HFFc6 (cell line): ENCODE measurements at places on chromosomes 7 and 10.

GRCh38 chr7:47452295-47452694 lies 129.6 kb downstream of the TNS3 start:
- DNase-seq = no peak

DNA sequence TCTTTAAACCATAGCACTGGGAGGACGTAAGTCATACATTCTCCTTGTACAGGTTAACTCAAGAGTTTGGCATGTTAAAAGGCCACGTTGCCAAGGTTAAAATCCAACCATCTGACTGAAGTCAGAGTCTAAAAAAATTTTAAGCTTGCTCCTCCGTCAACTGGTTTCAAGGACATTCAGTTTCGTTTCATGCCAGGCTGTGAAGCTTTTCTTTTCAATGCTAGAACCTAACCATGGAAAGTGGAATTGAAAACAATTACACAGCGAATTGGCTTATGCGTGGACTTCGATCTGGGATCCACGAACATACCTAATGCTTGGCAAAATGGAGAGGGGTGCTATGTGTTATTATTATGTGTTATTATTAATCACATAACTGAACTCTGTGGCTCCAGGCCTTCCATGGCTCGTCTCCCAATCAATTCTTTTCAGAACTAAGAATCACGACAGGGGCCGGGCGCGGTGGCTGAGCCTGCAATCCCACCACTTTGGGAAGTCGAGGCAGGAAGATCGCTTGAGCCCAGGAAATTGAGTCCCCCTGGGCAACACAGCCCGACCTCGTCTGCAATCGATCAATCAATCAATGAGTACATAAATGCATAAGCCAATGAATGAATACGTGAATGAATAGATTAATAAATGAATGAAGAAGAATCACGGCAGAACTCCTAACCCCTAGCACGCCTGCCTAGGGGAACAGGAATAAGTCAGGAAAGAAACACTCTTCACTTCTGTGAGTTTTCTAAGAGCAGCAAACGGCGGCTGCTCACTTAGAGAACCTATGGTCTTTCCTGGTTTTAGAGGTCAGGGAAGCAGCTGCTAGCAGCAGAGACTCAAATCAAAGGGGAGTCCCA lies 733 bp upstream of the ARL5B start:
- DNase-seq = peak; percentile 16

DNA sequence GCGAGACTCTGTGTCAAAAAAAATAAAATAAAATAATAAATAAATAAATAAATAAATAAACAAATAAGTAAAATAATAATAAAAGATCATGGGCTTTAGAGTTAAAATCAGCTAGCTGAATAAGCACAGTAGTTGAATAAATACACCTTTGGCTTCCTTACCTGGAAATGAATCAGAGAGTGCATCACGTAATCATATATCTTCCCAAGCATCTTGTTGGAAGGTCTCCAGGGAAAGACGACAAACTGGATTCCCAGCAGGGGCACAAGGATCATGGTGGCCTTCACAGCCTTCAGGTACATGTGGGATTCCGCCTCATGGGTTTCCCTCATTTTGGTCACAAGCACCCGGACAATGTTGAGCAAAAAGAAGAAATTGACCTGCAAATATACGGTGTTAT lies 138.7 kb downstream of the CALCR start:
- DNase-seq = no peak

DNA sequence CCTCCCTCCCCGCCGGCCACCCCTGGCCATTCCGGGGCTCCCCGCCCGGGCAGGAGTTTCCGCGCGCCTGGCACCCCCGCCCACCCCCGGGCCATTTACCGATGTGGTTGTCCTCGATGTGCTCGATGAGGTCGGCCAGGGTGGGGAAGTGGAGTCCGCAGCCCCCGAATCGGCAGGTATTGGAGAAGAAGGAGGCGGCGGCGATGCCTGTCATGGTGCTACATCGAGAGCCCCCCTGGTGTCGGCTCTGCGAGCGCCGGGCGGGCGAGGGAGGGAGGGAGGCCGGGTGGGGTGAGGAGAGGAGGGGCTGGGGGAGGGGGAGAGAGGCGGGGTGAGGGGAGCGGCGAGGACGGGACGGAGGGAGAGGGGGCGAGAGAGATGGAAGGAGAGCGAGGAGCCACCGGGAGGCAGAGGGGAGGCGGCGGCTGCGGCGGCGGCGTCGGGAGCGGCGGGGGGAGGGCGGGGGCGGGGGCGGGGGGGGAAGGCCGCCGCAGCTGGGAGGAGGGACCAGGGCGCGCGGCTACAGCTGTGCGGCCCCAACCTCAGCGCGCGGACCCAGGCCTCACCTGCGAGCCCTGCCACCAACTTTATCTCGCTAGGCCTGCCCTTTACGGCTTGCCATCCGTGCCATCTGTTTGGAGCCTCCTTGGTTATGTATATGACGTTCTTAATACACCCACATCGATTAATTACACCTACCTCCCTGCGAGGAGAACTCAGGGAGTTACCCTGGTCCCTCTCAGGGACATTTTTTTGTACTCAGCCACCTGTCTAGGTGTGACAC lies at the start of gene JAZF1:
JAZF1 (minus strand) TSS at position 432 of the 784 bp plus-strand sequence.
- DNase-seq = no peak

DNA sequence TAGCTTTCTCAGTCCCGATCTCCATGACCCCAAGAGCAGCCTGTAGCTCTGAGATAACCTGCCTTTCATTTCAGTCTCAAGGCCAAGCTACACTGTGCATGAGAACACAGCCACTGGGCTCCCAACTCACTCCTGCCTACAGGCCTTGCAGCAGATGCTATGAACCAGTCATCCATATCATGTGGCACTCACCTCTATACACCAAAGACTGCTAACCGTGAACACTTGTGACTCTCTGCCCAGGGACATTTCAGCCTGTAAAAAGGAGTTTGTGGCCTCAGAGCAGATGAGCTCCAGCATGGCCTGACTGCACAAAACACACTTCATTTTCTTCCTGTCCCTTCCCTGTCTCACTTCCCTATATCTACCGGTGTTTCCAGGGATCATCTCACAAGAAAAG lies 56.9 kb upstream of the NPY start:
- DNase-seq = no peak

GRCh38 chr7:15686957-15687545 lies 568 bp upstream of the MEOX2 start:
- DNase-seq = no peak

- no peak for DNase-seq
Measured at GRCh38 chr10:85151506-85151905, 823.1 kb downstream of the CCSER2 start.

- DNase-seq = no peak
Measured at GRCh38 chr10:1377740-1378397, 321.7 kb downstream of the WDR37 start.

DNA sequence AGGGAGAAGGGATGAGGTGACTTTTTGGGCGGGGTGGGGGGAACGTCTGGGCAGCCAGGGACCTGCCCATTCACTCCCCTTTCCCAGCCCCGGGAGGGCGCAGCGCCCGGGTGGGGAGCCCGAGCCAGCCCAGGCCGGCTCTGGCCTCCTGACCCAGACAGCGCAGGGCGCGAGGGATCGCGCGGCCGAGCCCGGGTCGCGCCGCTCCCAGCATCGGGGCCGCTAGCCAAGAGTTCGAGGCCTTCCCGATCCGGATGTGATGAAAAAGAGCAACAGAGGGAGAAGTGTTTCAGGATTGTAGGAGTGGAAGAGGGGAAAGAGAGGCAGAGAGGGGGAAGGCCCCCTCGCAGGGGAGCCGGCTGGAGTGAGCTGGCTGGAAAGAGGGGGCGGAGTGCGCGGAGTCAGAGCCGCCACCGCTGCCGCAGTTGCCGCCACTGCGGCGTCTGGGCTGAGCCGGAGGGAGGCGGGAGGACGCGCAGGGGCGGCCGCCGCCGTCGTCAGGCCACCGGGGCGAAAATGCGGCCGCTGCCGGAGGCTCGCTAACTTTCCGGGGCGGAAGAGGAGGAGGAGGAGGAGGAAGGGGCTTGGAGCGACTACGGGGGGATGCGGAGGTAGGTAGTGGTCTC lies at the start of gene MDFIC:
MDFIC (plus strand) TSS at position 69 of the 626 bp plus-strand sequence. CDS start 940 bp downstream, outside the sequence.
- no peak for DNase-seq

GRCh38 chr7:43877968-43878864 lies 8.9 kb upstream of the MRPS24 start:
- DNase-seq = no peak

- no peak for DNase-seq
Measured at GRCh38 chr7:11609096-11609670, 222.8 kb downstream of the THSD7A start.

GRCh38 chr10:48490571-48490940 lies 114.3 kb downstream of the ARHGAP22 start:
- no peak for DNase-seq

DNA sequence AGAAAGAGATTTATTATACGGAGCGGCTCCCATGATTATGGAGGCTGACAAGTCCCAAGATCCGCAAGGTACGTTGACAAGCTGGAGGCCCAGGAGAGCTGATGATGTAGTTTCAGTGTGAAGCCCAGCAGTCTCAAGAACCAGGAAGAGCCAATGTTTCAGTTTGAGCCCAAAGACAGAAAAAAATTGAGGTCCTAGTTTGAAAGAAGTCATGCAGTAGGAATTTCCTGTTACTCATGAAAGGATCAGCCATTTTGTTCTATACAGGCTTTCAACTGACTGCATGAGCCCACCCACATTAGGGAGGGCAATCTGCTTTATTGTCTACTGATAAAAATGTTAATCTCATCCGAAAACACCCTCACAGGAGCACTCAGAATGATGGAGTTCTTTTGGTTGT lies 51.5 kb downstream of the CCDC71L start:
- DNase-seq = peak; percentile 82

GRCh38 chr7:2566890-2567678 lies 8.3 kb downstream of the IQCE start:
- DNase-seq = no peak

GRCh38 chr7:55463686-55464262 lies 98.6 kb downstream of the LANCL2 start:
- no peak for DNase-seq
